Stimulated activated CD4-positive, alpha-beta T cell treated with anti-CD3 and anti-CD28 coated beads, Interleukin-15, amount 100 ng/mL, for 24 hours (primary cell): ENCODE measurements at places on chromosomes 13 and 19.

GRCh38 chr19:49896863-49897621 lies at the start of gene IL4I1:
Gene IL4I1 (minus strand): TSS chr19:49896887. CDS start chr19:49896160, 727 bp downstream.
- DNase-seq: peak; percentile 78

GRCh38 chr19:1016647-1017114 lies 4.2 kb downstream of the TMEM259 start:
- no peak for DNase-seq

- DNase-seq: no peak
Measured at GRCh38 chr13:77508959-77509620, 26.4 kb upstream of the SCEL start.

DNA sequence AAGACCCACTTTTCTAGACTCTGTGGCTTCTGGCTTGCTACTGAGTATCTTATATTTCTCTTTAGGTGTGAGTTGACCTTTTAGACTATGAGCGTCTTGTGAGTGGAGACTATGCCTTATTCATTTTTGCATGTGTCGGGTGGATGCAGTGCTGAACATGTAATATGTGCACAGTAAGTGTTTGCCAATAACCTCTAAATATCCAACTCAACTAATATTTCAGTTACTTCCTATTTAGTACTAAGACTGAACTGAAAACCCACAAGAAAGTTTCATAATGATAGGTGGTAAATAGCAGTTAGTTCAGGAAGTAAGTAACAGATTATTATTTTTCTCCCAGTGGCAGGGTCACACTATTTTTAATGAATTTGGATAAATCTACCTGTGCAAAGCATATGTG lies 269.3 kb downstream of the KCNRG start:
- no peak for DNase-seq
